ENCODE measurements at places on chromosomes 13 and 19.

- DNase-seq, result no peak
These were observed 25.6 kb downstream of the CARM1 start for GRCh38 chr19:10896851-10897526.

- no peak for DNase-seq
These were observed 2.8 kb upstream of the NUMBL start for GRCh38 chr19:40693150-40693788.

DNA sequence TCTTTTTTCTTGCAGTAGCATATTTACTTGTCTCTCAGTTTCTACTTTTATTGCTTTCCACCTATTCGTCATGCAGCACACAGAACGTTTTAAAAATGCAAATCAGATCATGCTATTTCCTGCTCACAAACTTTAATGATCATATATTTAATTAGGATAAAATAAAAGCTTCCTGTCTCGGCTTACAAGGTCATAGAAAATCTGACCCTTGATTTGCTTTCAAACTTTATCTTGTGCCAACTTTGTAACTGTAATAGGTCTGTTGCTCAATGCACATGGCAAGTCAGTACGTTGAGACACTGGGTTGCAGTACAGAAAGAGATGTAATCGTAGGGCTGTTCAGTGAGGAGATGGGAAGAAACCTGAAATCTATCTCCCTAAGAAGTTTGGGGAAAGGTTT is 95.6 kb upstream of the CSNK1A1L start:
- DNase-seq, result no peak

GRCh38 chr13:94140027-94140426 is 339.5 kb downstream of the DCT start:
- no peak for DNase-seq

DNA sequence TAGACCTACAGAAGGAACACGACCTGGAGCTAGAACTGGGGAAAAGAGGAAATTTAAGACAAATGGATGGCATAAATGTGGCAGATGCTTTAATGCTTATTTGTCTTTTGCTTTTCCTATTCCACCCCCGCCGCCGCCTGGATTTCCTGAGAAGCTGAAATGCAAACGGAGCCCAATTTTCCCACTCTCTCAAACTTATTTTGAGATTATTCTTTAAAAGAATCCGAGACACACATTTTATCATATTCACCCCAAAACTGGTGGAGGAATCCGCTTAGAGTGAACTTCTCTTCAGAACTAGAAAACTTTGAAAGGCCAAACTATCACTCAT is 5.8 kb downstream of the POU4F1 start:
- DNase-seq, result no peak

GRCh38 chr13:30730526-30730925 is 4.8 kb upstream of the ALOX5AP start:
- peak; percentile 41 for DNase-seq

DNA sequence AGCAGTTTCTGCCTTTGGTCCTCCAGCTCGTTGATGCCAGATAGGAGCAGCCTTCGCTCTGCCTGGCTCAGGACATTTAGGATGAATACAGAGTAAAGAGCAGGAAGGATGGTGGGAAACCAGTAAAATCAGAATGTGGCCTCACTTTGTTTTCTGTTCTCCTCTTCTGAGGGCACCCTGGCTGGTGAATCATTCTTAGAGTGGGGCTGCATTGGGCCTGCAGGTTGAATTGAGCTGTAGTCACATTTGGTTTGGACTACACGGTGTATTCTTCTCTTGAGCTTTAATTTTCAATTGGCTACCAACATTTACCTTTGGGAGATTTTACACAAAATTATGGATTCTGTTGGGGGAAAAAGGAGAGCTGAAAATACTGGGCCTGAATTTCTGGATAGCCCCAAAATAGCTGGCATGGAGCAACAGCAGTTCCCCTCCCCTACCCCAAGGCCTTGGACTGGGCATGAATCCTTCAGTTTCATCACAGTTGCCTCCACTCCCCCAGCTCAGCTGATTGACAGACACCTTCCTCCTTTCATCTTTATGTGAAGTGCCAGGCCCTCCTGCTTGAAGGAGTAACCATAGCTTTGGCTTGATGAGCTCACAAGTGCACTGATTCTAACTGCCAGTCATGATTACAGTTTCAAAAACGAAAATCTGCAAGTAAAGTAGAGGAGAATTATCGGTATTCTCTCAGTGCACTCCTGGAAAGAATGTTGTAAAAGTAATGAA is 24.3 kb downstream of the ERCC5 start:
- no peak for DNase-seq

GRCh38 chr19:40466219-40466984 is 399 bp upstream of the SPTBN4 start:
- no peak for DNase-seq

GRCh38 chr19:17949956-17950309 is 17.0 kb upstream of the KCNN1 start:
- DNase-seq, result no peak

DNA sequence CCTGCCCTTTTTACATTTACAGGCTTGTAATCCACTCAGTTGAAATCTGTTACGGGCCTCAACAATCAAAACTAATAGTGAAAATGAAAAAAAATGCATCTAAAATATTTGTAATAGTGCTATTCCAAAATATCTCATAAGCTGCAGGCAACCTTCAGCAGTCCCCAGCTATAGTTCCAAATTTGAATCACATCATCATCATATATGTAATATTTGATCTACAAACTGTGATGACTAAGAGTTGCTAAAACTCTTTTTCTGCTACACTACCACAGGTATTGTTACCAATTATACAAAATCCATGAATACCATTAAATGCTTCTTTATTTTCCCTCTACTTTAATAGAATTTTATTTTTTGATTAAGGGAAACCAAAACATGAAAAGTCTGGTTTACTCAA is 121.4 kb upstream of the RFC3 start:
- DNase-seq, result no peak

DNA sequence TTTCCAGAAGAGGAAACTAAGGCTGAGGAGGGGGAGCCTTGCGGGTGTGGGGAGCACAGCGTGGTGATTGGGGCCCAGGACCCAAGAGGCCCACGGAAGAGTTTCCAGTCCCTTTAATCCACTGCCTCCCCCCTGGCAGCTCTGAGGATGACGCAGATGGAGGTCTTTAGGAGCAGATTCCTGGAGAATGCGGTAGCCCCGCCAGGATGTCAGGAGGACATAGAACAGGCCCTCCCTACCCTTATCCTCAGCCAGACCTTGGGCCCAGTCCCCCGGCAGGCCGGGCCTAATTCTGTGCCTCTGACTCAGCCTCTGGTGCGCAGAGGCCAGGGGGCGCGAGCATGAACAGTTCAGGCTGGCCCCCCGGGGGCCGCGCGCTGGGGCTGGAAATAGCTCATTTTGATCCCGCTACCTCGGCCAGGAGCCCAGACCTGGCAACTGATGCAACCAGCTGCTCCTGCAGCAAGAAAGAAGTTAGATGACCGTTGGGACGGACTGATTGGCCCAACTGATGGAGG is 461 bp upstream of the HSPB6 start:
- DNase-seq, result peak; percentile 70

DNA sequence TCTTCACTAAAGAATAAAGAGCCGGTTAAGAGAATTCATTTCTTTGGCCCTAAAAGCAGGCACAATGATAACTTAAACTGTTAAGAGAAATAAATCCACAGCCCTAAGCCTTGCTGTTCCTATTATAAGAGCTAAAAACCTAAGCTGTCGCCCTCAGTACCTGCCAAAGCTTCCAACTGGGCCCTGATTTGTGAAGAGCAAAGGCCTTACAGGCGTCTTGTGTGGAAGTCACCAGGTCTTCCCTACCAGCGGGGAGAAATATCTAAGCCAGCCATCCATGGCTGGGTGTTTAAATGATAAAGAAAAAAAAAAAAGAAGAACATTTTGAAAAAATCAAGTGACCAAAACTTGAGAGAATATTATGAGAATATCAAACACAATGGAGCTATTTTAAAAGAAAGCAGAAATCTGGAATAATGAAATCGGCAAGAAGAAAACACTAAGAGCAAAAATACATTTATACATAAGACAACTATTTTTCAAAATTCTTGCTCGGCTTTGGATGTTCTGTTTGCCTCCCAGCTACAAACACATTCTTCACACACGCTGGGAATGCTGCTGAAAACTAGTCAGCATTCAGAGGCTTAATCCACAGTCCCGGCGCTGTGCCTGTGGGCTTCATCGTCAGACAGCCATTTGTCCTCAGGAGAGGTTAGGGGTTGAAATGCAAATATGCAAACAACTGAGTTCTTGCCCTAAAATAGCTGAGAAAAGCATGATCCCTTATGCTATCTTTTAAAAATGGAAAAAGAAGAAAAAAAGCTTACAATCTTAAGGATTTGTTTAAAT is 89.8 kb upstream of the LSM14A start:
- DNase-seq, result no peak

GRCh38 chr13:113734099-113734825 is 24.8 kb upstream of the TMEM255B start:
- DNase-seq, result no peak

- no peak for DNase-seq
These were observed 86.9 kb downstream of the ZNF254 start for GRCh38 chr19:24173882-24174281.

DNA sequence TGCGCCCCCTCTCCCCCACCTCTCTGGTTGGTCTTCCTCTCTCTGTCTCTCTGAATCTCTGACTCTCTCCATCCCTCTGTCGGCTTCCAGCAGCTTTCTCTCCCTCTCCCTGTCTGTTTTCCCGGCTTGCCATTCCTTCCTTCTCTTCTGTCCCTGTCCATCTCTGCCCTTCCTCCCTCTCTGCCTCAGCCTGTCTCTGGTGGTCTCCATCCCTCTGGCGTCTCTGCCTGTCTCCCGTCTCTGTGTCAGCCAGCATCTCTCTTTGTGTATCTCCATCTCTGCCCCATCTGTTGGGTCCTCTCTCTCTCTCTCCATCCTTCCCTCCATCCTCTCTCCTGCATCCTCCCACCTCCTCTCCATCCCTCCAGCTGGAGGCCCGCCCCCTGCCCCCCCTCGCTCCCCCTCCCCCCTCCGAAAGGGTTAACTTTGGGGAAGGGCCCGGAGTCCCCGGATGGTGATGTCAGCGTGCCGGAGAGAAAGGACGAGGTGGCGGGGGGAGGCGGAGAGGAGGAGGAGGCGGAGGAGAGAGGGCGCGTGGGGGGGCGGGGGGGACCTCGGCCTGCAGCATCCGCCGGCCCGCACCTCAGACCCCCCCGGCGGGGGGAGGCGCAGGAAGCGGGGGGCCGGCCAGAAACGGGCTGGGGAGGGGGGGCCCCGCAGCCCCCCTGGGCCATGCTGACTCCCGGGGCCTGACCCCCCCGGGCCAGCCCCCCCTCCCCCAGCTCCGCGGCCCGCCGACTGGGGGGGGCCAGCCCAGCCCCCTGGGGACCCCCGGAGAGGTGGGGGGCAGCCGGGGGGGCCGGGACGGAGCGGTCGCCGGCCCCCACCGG is at the start of gene BRSK1:
Gene BRSK1, plus strand, starts transcription at position 450 of the 830 bp plus-strand sequence. CDS start 446 bp downstream, outside the sequence.
- DNase-seq, result peak; percentile 93

GRCh38 chr19:41321600-41322270 is 11.8 kb downstream of the CCDC97 start:
- peak; percentile 90 for DNase-seq

DNA sequence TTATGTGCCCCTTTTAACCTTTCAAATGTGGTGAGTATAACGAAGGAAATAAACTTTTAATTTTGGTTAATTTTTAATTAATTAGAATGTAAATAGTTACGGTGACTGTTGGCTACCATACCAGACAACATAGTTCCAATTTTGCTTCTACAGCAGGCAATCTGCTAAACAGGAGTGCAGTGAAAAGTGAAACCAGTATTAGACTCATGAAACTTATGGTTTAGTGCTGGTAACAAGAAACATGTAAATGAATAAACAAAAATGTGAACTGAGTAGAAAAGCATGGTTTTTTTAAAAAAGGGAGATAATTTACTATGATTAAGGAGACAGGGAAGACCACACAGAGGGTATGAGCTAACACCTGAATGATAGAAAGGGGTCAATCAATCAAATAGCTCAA is 478.4 kb downstream of the PCDH9 start:
- DNase-seq, result no peak

DNA sequence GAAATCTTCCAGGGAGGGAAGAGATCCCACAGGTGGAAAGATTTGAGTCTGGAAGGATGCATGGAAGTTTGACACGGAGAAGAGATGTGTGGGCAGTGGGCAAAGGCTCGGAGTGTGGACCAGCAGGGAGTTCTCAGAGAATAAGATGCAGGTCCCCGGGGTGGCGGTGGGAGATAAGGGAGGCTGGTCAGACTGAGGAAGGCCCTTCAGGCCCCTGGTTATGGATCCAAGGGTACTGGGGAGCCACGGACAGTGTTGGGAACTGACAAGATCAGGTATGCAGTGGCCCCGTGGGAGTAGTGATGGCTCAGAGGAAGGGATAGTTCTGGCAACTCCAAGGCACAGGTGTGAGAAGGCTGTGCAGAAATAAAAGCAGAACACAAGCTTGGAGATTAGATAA is 2.5 kb downstream of the CAMSAP3 start:
- DNase-seq, result no peak

- no peak for DNase-seq
These were observed 48.6 kb downstream of the LHFPL6 start for GRCh38 chr13:39554371-39554770.

DNA sequence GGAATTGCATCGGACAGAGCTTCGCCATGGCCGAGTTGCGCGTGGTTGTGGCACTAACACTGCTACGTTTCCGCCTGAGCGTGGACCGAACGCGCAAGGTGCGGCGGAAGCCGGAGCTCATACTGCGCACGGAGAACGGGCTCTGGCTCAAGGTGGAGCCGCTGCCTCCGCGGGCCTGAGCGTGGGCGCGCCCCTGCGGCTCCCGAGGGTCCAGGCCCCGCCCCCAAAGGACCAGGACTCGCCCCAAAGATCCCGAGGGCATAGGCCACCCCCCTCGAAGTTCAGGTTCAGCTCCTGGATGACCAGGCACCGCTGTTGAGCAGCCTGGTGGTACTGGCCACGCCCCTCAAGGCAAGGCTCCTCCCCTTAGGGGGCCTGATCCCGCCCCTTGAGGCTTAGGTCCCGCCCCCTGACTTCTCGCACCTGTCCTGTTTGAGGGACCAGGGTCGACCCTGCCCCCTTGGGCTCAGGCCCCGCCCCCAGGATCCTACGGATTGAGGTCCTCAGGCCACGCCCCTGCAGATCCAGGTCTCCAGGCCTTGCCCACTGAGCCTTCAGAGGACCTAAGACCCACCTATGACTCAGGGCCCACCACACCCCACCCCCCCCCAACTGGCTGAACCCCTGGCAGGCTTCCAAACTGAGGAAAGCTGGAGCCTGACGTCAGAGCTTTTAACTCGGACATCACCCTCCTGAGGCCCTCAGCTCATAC is 43.1 kb downstream of the CYP4F22 start:
- DNase-seq, result peak; percentile 78

- no peak for DNase-seq
These were observed 14.7 kb upstream of the ZNF14 start for GRCh38 chr19:19747357-19748220.

Data from SK-N-SH (cell line).